ENCODE measurements at places on chromosomes 2 and 18.

GRCh38 chr18:59813942-59814341, 85.9 kb upstream of the PMAIP1 start:
- DNase-seq: no peak

- DNase-seq: peak; percentile 36
These were observed 519 bp downstream of the TTL start for GRCh38 chr2:112482309-112483041.

- peak; percentile 84 for DNase-seq
These were observed 2.0 kb downstream of the FMNL2 start for GRCh38 chr2:152336854-152337510.

- DNase-seq: peak; percentile 11
These were observed 220.6 kb upstream of the CCDC68 start for GRCh38 chr18:55179835-55180234.

GRCh38 chr2:220941683-220942082, 630.4 kb downstream of the EPHA4 start:
- DNase-seq: no peak

DNA sequence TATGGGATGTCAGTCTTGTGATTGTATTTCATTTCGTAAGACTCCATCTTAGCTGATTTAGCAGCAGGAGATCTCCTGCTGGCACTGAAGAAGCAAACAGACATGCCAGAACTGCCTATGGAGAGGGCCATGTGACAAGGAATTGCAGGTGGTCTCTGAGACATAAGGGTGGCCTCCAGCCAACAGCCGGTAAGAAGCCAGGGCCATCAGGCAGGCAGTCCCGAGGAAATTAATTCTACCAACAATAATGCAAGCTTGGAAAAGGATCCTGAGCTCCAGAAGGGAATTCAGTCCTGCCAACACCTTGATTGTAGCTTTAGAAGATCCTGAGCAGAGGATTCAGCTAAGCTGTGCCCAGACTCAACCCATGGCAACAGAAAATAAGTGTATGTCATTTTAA, 87.1 kb upstream of the DNAJC10 start:
- DNase-seq: no peak

DNA sequence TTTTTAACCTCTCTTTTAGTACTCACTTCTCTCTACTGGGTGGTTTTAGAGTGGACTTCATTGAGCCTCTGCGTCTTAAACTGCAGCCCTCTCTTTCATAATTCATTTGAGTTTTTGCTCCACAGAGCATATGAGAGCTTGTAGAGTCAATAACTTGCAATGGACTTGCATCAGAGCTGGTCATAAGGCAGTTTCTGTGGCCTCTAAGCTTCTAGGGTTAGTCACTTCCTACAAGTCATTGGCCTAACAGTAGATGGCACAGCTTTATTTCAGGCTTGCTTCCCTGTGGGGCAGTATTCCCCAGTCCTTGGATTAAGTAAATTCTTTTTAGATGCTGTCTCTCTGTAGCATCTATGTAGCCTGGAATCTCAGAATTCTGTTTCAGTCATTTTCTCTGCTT, 1435.7 kb downstream of the LRP1B start:
- DNase-seq: peak; percentile 77

DNA sequence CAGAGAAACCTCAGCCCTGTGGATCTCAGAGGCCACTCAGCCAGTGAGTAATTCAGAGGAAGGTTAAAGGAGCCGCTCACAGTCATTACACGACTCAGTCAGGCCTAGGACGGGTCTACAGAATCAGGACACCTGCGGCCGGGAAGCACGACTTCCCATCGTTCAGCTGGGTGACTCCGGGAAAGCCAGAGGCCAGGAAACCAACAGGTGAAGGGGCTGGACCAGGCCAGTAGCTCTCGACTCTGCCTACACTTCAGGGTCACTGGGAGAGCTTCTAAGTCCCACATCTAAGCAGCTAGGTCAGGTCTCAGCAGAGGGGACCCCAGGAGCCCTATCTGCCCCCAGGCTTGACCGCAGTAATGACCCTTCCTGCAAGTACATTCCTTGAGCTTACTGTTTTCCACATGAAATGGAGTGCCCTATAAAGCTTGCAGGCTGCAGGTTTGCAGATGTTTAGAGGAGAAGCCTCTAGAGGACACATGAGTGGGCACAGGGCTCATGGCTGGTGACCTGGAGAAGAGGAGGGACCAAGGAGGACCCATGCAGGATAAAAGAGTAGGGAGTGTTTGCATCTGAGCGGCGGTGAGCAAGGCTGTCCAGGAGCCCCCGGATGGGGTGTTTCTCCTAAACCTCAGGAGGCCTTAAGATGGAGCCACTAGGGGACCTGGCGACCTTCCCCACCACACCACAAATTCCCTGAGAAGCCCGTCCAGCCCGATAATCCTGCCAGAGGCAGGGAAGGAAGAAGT, 9.5 kb downstream of the DIPK1C start:
- no peak for DNase-seq

- no peak for DNase-seq
These were observed 77.2 kb upstream of the HPCAL1 start for GRCh38 chr2:10225291-10226037.

DNA sequence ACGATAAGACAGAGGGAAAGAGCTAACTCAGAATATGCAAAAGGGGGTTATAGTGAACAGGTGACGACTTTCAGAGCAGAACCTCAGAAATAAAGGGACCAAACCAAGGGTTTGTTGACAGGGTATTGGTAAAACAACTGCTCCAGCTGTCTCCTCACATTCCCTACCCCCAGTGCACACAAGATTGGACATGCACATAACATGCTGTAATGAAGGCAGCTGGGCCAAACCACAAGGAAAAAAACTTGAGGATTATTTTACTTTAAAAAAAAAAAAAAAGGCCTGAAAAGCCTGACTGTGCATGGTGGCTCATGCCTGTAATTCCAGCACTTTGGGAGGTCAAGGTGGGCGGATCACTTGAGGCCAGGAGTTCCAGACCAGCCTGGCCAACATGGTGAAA, 3.5 kb downstream of the RBM43 start:
- peak; percentile 86 for DNase-seq

- DNase-seq: no peak
These were observed 283.0 kb downstream of the ALPK2 start for GRCh38 chr18:58345875-58346274.

- no peak for DNase-seq
These were observed 33.6 kb downstream of the INPP5D start for GRCh38 chr2:233093721-233094120.

- DNase-seq: peak; percentile 80
These were observed 1.2 kb upstream of the AFTPH start for GRCh38 chr2:64522843-64523428.

Data from fibroblast of gingiva (primary cell).